ENCODE measurements at places on chromosomes 3 and 15. TPM values are rescaled to one million over a fixed set of nuclear protein-coding genes. Genes with fewer than 3 reads are reported as not detected.
A peak's percentile ranks its signal among the peaks of the same experiment; 100 is the strongest.

SAMD7 gene
- total RNA-seq = not detected

CIAO2A gene
- 80.8 TPM for total RNA-seq

EAF1 gene
- 10.1 TPM for total RNA-seq

CEP19 gene
- 0.97 TPM for total RNA-seq

GRCh38 chr3:113277941-113278598, 66.7 kb downstream of the BOC start:
- H3K4me3 ChIP-seq = no peak overlapping the region
- no peak for DNase-seq
- no peaks in the 10 kb centered on the region for H3K27me3 ChIP-seq
- no peaks in the 10 kb centered on the region for H3K36me3 ChIP-seq
- no peak overlapping the region for H3K27ac ChIP-seq
- no peaks in the 10 kb centered on the region for H3K4me1 ChIP-seq

DNA sequence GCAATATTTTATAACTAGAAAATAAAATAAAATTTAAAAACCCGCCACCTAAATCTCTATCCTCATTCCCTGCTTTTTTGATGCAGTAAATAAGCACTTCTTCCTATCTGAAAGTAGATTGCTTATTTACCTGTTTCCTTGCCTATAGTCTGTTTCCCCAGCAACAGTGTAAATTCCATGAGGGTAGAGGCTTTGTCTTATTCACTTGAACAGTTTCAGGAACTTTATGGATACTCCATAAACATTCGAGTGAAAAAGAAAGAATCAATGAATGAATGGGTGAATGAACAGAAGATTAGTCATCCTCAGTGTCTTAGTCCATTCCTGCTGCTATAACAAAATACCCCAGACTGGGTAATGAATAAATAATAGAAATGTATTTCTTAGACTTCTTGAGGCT, 41.7 kb downstream of the SHC4 start:
- no peaks in the 10 kb centered on the region for H3K36me3 ChIP-seq
- H3K4me1 ChIP-seq = no peaks in the 10 kb centered on the region
- H3K27ac ChIP-seq = no peak overlapping the region
- DNase-seq = no peak
- no peaks in the 10 kb centered on the region for H3K27me3 ChIP-seq

DNA sequence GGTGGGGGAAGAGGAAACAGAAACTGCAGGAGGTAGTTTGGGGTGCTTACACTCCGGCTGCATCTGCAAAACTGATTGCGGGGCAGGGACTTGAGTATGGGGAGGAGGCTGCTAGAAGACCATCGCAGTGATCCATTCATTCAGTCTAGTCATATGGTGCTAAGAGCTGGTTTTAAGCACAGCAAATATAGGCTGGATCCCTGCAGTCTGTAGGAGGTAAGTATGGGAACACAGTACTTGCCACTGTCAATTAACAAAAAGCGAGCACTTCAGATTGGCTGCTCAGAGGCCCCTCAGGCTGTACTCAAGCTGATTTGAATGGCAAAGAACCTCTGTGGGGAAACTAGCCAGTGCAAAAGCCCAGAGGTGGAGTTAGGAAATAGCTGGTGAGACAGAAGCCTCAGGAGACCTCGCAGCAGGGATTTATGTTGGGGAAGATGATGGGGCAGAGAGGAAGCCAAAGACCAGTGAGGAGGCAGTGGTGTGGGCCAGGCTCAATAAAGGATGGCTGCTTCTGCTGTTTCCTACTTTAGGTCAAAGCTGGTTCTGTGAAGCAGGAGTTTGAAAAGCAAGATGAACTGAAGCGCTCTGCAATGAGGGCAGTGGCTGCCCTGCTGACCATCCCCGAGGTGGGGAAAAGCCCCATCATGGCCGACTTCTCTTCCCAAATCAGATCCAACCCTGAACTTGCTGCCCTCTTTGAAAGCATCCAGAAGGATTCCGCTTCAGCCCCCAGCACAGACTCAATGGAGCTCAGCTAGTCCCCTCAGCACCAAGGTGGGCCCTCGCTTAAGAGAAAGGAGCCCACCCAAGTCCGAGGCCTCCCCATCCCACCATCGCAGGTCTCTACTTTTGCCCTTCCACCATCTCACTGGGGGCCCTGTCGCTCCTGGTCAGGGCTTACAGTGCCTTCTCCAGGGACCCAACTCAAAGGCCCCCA, 7.9 kb downstream of the RPL32 start:
- peaks cover 100% of the 10 kb centered on the region for H3K36me3 ChIP-seq
- H3K27me3 ChIP-seq = no peaks in the 10 kb centered on the region
- no peak for DNase-seq

- peaks cover 21% of the 10 kb centered on the region for H3K4me1 ChIP-seq
- H3K27me3 ChIP-seq = no peaks in the 10 kb centered on the region
- no peak overlapping the region for H3K27ac ChIP-seq
Measured at GRCh38 chr15:71334873-71335272, 219.6 kb downstream of the THSD4 start.

GRCh38 chr3:186589121-186589520, 18.6 kb downstream of the DNAJB11 start:
- H3K4me1 ChIP-seq = no peaks in the 10 kb centered on the region
- no peak for DNase-seq
- H3K36me3 ChIP-seq = peaks cover 7% of the 10 kb centered on the region

DNA sequence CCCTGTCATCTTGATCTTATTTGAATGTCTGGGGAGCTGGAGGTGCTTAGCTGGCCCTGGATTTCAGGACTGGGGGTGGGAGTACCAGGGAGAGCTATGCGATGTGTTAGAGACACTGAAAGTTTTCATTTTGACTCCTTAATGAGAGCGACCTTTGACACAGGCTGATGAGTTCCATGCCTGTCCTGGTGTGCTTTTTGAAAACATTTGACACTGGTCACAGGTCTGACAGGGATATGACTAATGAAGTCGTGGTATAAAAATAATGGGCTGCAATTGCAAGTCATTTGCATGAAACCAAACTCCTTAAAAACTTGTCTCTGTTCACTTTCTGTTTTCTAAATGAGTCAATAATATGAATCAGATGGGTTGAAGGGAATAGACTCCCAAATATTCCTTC, 81.9 kb downstream of the MECOM start:
- H3K4me3 ChIP-seq = no peak overlapping the region
- H3K27me3 ChIP-seq = no peaks in the 10 kb centered on the region
- H3K27ac ChIP-seq = no peak overlapping the region
- no peaks in the 10 kb centered on the region for H3K4me1 ChIP-seq
- no peak for DNase-seq

DNA sequence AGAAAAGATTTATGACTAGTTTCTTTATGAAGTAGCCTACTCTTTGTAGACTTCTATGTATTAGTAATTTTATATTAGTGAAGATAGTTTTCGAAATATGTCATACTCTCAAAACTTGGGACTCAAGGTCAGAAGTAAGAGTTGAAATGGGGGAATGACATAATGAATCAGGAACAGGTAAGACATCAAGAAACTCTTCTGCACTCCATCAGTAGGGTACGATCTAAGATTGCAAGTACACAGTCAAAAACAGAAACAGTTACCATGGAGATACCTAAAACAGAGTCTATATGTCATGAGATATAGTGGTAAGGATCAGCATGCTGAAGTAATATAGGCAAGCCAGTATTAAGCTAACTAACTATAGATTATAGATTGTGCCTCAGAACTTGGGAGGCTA, 187.0 kb upstream of the MLF1 start:
- H3K27me3 ChIP-seq = no peaks in the 10 kb centered on the region
- H3K36me3 ChIP-seq = no peaks in the 10 kb centered on the region
- DNase-seq = no peak
- H3K27ac ChIP-seq = no peak overlapping the region

DNA sequence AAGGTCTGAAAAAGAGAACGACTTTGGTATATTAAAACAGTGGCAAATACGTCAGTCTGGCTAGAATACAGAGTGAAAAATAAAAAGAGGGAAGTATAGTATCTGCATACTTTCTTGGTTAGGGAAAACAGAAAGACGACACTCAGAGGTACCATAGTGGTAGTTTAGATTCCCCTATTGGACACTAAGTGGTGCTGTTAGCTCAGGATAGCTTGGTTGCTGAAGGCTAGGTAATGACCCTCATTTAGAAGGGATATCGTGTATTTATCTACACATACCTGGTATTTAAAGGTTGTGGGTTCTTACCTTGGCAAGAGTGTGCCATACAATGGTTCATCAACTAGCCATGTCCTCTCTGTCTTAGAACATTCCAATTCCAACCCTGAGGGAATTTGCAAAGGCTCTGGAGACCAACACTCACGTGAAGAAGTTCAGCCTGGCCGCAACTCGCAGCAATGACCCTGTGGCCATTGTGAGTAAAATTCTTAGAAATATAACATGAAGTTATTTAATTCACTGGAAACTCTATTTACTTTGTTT, 31.0 kb downstream of the TMOD2 start:
- no peak overlapping the region for H3K4me3 ChIP-seq
- H3K27me3 ChIP-seq = no peaks in the 10 kb centered on the region
- DNase-seq = no peak
- H3K27ac ChIP-seq = no peak overlapping the region

GRCh38 chr3:141489203-141489602, 2.4 kb downstream of the RASA2 start:
- DNase-seq = no peak
- peaks cover 6% of the 10 kb centered on the region for H3K4me1 ChIP-seq
- H3K36me3 ChIP-seq = no peaks in the 10 kb centered on the region
- no peaks in the 10 kb centered on the region for H3K27me3 ChIP-seq
- no peak overlapping the region for H3K27ac ChIP-seq

GRCh38 chr3:159685801-159686200, 302.8 kb upstream of the IL12A start:
- DNase-seq = no peak
- no peaks in the 10 kb centered on the region for H3K27me3 ChIP-seq
- H3K4me1 ChIP-seq = no peaks in the 10 kb centered on the region
- H3K36me3 ChIP-seq = no peaks in the 10 kb centered on the region
- no peak overlapping the region for H3K4me3 ChIP-seq

- H3K4me1 ChIP-seq = no peaks in the 10 kb centered on the region
- H3K27ac ChIP-seq = no peak overlapping the region
Measured at GRCh38 chr3:163218336-163218735, 1721.7 kb downstream of the OTOL1 start.

GRCh38 chr3:142224482-142225072, 808 bp downstream of the GK5 start:
- DNase-seq = no peak
- H3K4me1 ChIP-seq = peaks cover 16% of the 10 kb centered on the region
- H3K27ac ChIP-seq = peak overlapping the region; percentile 82
- H3K27me3 ChIP-seq = no peaks in the 10 kb centered on the region

- DNase-seq = no peak
- no peak overlapping the region for H3K4me3 ChIP-seq
- no peaks in the 10 kb centered on the region for H3K36me3 ChIP-seq
- H3K27me3 ChIP-seq = peaks cover 3% of the 10 kb centered on the region
- H3K4me1 ChIP-seq = no peaks in the 10 kb centered on the region
Measured at GRCh38 chr3:131553495-131554247, 50.9 kb upstream of the MRPL3 start.

DNA sequence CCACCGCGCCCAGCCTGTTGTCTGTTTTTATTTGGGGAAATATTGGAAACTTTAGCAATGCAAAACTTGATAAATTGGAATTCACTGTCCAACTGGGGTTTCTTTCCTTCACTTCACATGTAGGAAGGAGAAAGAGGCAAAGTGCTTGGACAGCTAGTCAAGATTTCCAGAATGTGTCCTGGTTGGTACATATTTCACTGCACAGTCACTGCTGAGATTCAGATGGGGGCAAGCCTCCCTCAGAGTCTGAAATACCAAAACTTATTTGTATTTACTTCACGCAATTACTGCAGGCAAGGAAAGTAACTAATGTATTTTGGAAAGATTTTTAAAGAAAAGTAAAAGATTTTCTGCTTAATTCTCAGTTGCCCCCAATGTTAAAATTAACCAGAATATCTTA, 21.0 kb downstream of the LRRC31 start:
- DNase-seq = no peak
- no peak overlapping the region for H3K4me3 ChIP-seq
- H3K27me3 ChIP-seq = no peaks in the 10 kb centered on the region
- H3K27ac ChIP-seq = no peak overlapping the region
